ENCODE measurements at places on chromosomes 12 and 14. TPM values are rescaled to one million over a fixed set of nuclear protein-coding genes. Genes with fewer than 3 reads are reported as not detected.
A peak's percentile ranks its signal among the peaks of the same experiment; 100 is the strongest.

- DNase-seq, result no peak
These were observed 209.4 kb downstream of the KTN1 start for GRCh38 chr14:55789406-55789805.

CLEC7A gene
- not detected for total RNA-seq

GRCh38 chr14:97916100-97916499 lies 1118.9 kb downstream of the VRK1 start:
- no peak for DNase-seq

DACT1 gene
- 0.81 TPM for total RNA-seq

DNA sequence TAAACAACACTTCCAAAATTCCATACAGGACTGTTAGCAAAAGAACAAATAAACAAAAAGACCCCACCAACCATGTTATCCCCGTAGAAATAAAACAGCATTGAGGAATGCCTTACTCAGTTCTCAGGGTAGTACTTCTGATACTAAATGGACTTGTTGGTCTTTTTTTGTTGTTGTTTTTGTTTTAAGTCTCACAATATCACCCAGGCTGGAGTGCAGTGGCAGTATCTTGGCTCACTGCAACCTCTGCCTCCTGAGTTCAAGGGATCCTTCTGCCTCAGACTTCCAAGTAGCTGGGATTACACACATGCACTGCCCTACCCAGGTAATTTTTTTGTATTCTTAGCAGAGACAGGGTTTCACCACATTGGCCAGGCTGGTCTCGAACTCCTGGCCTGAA lies 17.1 kb downstream of the HNRNPC start:
- no peak for DNase-seq

DNA sequence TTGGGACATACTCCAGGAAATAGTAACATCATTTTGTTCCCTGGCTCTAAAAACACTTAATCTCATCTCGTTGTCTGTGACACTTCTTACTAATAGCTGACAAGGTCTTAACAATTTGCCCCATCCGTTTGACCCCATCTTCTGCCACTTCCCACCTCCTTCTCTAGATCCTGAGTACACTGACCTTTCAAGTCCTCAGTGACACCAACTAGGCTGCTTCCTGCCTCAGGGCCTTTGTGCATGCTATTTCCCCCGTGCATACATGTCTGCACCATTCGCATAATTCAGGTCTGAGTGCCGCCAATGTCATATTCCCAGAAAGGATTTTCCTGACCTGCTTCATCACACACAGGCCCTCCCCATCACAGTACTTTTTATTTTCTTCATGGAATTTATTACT lies 70.6 kb upstream of the CCND2 start:
- no peak for DNase-seq

GRCh38 chr12:114779186-114779585 lies 95.2 kb upstream of the TBX3 start:
- DNase-seq, result no peak

DNA sequence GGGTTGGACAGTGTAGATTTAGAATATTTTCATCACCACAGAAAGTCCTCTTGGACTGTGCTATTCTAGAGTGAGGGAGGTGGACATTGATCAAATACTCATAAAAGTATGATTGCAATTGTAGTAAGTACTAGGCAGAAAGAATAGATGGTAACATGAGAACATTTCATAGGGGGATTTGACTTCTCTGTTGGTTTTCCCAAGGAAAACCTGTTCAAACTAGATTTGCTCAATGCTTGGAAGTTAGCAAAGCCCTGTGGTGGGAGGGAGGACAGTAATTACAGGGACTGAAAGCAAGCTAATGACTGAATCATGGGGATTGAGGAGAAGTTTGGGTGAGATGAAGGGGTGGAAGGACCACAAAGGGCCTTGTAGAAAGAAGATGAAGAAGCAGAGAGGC lies 24.4 kb upstream of the EID3 start:
- DNase-seq, result no peak

LALBA gene
- not detected for total RNA-seq

DNA sequence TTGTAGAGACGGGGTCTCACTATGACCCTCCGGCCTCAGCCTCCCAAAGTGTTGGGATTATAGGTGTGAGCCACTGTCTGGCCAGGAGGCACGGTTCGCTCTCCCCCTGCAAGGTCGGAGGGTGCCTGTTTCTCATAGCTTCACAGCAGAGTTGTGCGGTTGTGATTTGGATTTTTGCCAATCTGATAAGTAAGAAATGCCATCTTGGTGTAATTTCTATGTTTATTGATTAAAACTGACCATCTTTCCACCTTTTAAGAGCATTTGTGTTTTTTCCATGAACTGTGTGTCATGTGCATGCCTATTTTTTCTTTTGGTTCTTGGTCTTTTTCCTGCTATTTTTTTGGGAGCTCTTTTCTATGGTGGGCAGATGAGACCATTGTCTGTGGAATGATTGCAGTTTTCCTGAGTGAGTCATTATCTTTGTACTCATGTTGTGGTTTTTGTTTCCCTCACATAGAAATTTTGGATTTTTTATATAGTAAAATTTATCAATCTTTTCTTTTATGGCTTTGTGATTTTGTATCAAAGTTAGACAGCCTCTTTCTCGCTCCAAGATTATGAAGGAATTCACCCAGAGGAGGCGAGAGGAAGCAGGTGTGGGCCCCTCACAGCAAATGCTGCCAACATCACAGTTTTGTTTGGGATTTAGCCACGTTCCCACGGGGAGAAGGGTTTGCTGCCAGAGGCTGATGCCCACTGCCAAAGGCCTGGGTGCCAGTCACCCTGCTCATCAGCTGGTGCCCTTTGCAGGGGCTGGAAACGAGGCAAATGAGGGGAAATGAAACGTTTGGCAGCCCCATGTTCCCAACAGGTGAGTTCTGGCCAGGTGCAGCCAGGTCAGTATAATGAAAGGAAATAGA lies 47.2 kb downstream of the RFX4 start:
- DNase-seq, result no peak

- no peak for DNase-seq
These were observed 47.8 kb downstream of the RDH12 start for GRCh38 chr14:67749341-67750084.

ASB2 gene
- total RNA-seq, result 99.3 TPM

GRCh38 chr14:103628221-103628683 lies 759 bp upstream of the KLC1 start:
- no peak for DNase-seq

DNA sequence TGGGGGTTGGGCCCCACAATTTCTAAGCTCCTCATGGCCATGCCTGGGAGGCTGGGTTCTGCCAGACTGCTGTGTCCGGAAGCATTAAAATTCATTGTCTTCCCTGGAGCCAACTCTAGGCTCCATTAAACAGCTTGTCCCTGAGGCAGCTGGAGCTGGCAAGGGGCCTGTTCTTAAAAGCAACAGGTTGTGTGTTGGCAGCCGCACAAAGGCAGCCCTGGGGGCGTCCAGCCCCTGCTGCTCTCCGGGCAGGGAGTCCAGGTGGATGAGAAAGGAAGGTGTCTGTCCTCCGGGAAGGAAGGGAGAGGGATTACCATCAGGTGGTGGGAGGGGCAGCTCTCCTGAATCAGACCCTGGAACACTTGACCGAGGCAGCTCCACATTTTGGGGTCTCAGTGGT lies 98.9 kb downstream of the CHST11 start:
- DNase-seq, result no peak

- DNase-seq, result peak; percentile 69
These were observed 411.9 kb downstream of the FUT8 start for GRCh38 chr14:65824285-65824977.

DNA sequence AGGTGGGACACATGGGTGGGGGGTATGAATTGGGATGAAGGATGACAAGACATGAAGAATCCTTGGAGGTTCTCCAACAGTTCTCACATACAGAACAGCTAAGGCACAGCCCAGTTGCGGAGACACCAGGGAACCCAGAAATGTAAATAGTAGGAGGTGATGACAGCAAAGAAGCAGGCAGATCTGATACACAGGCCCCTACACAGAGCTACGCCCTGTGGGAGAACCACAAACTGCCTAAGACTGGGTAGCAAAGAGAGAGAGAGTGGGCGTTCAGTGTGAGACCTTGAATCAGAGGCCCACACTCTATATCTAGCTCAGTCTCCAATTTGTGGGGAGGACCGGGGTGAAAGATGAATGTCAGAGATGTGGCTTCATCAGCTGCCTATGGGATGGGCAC lies 9.5 kb upstream of the NUMB start:
- no peak for DNase-seq

DNA sequence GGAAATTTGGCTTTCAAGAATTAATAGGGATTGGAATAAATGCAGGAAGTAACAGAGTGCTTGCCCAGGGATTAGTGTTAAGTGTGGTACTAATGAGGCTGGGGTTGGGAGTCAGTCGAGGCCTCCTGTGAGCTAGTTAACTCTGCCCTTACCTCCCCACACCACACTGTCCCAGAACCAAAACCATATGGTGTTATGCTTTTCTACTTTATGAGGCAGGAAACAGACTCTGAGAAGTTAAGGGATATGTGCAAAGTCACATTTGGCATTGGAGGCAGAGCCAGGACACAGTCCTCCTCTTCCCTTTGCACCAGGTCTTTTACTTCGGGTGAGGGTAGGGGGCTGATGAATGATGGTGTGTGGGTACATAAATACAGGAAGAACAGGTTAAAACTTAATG lies 41.9 kb downstream of the PELI2 start:
- no peak for DNase-seq

SERPINA3 gene
- total RNA-seq, result not detected

DNA sequence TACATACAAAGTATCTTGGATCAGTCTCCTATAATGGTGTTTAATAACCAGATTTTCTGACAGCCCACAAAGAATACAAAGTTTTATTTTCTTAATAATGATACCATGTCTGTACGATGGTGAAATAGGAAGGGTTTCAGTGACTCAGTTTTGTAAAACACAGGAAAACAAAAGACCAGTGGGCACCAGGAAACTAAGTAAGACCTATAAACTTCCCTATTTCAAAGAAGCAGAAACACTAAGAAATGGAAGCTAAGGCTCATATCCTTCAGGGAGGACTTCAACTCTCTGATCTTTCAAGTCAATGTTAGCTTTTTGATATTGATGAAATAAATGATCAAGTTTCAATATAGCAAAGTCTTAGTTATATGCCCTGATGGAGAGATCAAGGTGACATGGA lies 196.0 kb downstream of the DUSP6 start:
- DNase-seq, result no peak

Data from activated CD4-positive, alpha-beta memory T cell treated with anti-CD3 and anti-CD28 coated beads, Interleukin-2, amount 10 ng/mL, durations not matched to agents 7 days and 5 days (primary cell).